ENCODE measurements at places on chromosomes 6 and 20.
A peak's percentile ranks its signal among the peaks of the same experiment; 100 is the strongest.

- DNase-seq, result peak; percentile 62
These were observed 93.7 kb downstream of the PROKR2 start for GRCh38 chr20:5222919-5223634.

DNA sequence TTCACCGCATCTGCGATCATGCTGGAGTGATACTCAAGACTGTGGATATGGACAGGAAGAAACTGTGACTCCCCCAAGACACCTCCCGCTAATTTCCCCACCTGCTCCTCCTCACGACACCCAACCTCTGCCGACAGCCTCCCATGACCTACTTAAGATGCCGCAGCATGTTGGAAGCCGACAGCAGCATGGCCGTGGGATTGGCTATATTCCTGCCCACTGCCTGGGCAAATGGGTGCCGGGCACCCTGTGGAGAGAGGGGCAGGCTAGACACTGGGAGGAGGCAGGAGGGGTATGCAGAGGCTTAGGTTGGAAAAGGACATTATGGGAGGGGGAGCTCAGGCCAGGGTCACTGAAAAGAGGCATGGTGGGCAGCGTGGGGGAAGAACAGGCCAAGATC is 4.5 kb downstream of the IDH3B start:
- DNase-seq, result no peak

- DNase-seq, result no peak
These were observed 25.9 kb downstream of the LYRM4 start for GRCh38 chr6:5234874-5235273.

GRCh38 chr20:33211817-33212424 is 5.2 kb upstream of the BPIFA3 start:
- peak; percentile 9 for DNase-seq

DNA sequence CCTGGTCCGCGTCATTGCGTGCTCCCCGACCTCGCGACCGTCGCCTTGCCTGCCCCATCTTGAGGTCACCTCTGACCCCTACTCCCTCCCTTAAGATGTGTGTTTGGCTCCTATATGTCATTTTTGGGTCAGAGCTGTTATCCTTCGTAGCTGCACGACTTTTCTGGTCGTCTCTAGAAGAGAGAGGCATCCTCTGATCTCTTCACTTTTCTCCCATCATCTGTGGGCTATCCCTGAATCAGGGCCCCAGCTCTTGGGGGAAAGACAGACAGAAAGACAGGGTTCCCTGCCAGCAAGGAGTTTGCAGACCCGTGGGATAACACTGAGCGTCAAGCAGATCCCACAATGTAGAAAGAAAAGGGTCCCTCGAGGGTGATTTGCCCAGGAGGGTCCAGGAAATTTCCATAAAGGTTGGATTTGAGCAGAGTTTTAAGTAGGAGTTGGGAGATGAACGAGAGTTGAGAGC is 555 bp downstream of the FAM120B start:
- DNase-seq, result no peak

DNA sequence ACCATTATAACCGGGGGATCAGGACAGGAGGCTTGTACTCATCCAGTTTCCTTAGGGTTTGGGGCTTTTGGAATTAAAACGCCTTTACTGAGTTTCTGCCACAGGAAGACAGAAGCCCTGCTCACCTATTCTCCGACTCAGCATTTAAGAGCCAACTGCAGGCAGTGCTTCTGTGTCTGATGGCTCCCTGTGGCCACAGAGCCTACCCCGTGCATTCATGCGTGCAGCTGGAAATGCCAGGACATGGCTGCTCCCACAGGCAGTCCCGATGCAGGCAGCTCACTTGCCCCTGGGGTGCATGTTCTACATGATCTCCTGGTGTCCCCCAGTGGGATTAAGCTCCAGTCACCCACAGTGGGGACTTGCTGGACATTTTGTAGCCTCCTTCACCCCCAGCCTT is 22.2 kb downstream of the ZNF831 start:
- DNase-seq, result no peak

GRCh38 chr6:5307058-5307457 is 45.7 kb downstream of the FARS2 start:
- no peak for DNase-seq

DNA sequence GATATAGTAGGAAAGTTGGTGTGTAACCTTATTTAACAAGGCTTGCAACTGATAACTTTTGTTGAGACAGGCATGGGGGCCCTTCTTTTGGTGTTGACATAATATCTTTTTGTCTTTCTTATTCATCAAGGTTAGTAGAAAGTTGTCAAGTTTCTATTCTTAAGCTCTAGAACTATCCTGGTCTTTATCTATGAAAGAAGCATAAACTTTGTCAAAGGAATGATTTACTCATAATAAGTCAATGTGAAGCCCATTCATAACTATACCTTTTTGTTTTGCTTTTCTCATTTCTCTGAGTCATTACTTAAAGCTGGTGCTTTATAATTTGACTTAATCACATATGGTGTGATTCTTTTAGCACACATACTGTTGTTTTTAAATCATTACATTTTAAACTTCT is 312.4 kb downstream of the UTRN start:
- DNase-seq, result no peak

- no peak for DNase-seq
These were observed 36.2 kb upstream of the THEMIS start for GRCh38 chr6:127937102-127937501.

- DNase-seq, result no peak
These were observed 84.2 kb upstream of the BHLHE23 start for GRCh38 chr20:63090682-63091571.

DNA sequence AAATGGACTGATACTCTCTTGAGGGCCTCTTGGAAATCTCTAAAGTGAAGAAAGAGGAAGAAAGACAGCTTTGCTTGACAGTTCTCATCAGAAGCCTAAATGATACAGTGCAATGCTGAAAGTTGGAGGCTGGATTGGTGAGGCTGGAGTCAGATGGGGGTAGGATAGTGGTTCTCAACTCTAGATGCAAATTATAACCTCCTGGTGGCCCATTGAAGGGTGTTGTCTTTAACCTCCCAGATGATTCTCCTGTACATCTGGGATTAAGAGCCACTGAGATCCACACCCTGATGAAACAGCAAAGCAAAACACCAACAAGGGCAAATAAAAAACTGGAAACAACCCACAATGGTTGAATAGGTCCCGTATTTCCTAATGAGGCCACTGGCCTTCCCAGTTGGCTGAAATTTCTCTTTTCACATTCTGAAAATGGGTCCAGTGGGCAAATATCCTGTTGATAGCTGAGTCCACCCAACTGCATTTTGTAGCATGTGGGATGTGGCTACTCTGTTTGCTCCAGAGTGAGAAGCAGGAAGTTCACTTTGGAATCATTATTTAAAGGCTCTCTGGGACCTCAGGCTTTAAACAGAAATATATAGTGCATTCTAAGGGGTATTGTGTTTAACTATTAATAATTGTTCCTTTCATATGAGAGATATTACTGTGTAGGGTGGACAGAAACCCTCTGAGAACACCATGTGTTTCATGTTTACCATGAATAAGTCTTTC is 208.1 kb downstream of the SOX4 start:
- DNase-seq, result no peak

DNA sequence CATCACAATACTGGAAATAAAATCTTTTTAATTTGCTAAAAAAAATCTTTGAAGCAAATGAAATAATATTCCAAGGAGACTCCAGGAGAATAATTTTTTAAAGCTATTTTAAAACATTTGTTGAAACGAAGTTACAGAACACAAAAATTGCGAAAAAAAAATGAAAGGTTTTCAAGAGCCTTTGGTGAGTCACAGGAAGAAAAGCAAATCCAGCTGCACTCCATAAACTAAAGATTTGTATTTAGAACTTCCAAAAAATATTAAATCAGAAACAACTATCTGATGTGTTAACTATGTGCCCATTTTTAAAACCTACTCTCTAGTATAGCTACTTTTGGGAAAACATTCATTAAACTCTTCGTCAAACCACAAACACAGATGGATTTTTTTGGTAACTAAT is 23.6 kb downstream of the PDSS2 start:
- DNase-seq, result no peak

DNA sequence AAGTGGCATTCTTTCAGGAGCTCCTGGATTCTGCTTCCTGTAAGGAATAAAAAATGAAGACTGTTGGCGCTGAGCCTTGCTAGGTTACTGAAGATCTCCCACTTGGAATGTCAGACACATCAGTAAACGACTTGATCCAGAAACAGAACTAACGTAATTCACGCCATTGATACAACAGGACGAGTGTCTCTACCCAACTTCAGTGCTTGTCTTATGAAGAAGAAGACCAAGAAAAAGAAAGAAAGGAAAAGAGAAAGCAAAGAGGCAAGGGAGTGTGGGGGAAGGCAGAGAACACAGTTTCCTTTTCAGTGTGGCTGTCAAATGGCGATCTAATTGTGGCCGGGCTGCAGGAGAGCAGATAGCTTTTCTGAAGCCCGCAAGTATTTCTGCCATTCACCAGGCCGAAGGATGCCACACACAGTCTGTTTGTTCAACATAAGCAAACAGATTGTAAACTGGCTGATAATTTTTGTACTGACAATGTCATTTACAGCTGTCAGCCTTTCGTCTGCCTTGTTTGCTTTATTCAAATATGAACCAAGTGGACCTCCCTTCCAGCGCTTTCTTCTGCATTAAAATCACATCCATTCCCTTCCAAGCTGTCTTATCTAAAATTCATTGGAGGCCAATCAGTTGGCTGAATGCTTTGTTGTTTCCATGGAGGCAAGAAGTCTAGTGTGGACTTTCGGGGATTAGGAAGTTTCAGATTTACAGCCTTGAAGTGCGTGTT is 180.6 kb downstream of the FOXA2 start:
- DNase-seq, result peak; percentile 14

DNA sequence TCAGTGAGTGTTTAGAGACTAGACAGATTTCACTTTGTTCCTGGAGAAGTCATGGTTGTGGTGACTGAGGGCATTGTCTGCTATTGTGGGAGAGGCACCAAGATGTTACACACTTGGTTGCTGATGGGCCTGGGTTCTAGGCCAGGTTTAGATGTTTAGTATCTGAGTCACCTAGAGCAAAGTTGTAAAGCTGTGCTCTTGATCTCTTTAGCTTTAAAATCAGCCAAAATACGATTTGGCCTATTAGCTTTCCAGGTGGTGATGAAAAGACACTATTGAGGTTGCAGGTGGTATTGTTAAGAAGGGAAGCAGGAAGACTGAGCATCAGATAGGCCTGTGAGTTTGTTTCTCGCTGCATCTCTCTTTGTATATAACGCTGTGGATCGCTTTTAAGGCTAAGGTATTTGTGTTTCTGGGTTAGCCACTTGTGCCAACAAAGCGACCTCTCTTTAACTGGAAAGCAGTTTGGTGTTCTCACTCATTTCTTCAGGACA is 48.6 kb downstream of the FOXO3 start:
- DNase-seq, result peak; percentile 75

GRCh38 chr6:148964467-148964866 is 217.6 kb downstream of the UST start:
- DNase-seq, result no peak

- DNase-seq, result no peak
These were observed 8.9 kb upstream of the DDR1 start for GRCh38 chr6:30875244-30876038.

DNA sequence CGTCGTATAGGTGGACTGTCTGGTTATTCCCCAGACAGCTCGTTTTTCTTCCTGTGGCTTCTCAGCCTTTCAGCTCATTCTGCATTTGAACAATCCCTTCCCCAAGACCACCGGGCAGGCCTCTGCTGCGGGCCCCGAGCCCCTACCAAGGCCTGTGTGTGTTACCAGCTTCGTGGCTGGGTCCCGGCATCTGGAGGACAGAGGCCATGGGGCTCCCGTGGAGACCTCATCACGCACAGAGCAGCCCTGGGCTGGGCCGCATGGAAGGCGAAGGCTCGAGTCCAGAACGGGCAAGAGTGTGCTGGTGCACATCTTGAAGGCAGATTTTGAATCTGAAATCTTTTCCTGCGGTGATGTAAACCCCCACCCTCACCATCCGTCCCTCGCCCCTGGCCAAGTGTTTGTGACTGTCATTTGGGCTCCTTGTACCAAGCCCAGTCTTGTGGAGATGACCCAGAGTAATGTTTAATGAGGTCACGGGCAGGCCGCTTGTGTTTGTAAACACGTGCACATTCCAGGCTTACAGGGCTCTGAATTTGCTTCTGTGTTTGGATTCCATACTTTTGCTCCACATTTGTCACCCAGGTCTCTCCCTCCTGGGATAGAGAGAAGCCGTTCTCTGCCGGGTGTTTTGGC is 119.6 kb downstream of the CDH4 start:
- no peak for DNase-seq

DNA sequence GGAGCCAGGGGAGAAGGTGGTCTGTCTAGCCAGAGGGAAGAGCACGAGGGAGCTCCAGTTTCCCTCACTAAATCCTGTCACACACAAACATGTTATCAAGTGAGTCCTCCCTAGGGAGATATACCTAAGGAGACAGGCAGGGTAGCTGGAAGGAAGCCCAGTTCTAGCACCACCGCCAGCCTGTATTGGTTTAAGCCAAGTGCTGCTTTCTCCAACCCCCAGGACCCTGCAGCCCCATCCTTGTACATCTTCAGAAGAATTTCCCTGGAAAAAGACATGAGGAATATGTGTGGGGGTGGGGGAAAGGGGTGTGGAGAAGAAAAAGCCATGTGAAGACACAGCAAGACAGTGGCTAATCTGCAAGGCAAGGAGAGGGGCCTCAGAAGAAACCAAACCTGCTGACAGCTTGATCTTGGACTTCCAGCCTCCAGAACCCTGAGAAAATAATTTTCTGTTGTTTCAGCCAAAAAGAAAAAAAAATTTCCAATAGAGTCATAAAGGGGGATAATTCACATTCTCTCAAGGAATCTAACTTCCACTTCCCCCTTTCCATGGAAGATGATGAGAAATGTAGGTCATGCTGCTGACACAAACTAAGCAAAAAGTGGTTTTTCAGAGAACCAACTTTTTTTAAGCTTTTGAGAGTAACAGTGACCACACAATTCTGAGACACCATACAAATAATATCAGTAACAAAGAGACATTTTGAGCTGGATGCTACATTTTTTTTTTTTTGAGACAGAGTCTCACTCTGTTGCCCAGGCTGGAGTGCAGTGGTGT is 103.2 kb upstream of the PRDM1 start:
- no peak for DNase-seq

DNA sequence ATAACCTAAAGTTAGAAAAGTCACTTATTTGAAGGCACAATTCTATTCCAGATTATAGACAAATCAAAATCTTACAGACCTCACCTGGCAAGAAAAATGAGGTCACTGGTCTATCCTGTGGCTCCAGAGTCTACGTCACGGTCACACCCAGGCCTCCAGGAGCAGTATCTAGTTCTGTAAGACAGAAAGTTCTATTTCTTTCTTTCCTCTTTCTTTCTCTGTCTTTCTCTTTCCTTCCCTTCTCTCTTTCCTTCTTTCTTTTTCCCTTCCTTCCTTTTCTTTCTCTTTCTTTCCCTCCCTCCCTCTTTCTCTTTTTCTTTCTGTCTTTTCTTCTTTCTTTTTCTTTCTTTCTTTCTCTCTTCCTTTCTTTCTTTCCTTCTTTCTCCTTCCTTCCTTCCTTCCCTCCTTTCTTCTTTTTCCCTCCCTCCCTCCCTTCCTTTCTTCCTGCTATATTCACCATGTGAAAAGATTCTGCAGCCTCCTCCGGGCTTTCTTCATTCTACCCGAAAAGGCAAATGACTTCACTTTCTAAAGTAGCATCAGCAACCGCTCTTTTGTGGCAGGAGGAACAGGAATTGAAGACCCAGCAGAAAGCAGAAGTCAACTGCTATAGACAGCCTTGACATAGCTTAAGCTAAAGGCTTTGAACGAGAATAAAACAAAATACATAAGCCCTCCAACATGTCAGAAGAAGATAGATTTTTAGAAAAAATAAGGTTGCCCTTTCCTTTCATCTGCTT is 83.9 kb upstream of the SIRPG start:
- DNase-seq, result no peak

GRCh38 chr6:76867182-76867581 is 596.1 kb downstream of the HTR1B start:
- DNase-seq, result no peak

GRCh38 chr6:106431972-106432371 is 71.5 kb downstream of the CRYBG1 start:
- peak; percentile 17 for DNase-seq
